NCI-H2029 (cell line): ENCODE measurements at places on chromosomes 4 and X.

GRCh38 chr4:22129454-22130029, 181.0 kb upstream of the KCNIP4 start:
- no peak for DNase-seq

- no peak for DNase-seq
These were observed 260.9 kb downstream of the SLC7A11 start for GRCh38 chr4:137981277-137981676.

GRCh38 chr4:153890761-153891160, 101.9 kb upstream of the SFRP2 start:
- no peak for DNase-seq

DNA sequence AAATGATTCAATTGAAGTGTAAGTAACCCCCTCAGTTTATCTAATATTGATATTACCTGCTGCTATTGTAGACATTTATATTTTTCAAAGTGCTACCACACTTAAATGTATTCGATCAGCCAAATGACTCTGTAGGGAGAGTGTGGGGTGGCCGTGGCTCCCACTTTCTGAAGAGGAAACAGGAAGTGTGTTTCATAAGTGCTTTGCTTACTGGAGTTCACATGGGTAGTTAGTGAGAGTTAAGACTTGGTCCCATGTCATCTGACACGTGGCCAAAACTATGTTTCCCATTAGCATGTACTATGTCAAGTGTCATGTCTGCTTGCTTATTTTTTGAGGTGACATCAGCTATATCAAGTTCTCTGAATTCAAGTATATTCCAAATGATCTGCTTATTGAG, 308.1 kb upstream of the GATB start:
- no peak for DNase-seq
